Peyer's patch (tissue), 4 donors: ENCODE measurements at places on chromosomes 3 and 15.

DNA sequence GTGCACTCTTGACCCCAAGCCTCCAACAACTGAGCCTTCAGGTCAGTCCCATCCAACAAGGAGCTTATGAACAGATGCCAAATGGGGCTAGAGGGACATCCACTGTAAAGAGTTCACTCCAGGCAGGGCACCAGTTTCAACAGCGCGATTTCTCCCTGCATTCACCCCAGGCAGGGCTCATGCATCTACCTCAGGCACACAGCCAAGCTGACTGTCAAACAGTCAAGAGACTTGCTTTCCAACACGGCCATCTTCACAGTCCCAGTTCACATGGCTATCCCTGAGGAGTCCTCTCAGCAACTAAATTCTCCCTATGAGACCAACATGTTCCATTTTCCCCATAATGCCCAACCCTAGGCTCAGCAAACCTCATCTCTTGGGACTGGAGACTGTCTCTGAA is 17.7 kb downstream of the SLC25A20 start:
- no peak for DNase-seq

DNA sequence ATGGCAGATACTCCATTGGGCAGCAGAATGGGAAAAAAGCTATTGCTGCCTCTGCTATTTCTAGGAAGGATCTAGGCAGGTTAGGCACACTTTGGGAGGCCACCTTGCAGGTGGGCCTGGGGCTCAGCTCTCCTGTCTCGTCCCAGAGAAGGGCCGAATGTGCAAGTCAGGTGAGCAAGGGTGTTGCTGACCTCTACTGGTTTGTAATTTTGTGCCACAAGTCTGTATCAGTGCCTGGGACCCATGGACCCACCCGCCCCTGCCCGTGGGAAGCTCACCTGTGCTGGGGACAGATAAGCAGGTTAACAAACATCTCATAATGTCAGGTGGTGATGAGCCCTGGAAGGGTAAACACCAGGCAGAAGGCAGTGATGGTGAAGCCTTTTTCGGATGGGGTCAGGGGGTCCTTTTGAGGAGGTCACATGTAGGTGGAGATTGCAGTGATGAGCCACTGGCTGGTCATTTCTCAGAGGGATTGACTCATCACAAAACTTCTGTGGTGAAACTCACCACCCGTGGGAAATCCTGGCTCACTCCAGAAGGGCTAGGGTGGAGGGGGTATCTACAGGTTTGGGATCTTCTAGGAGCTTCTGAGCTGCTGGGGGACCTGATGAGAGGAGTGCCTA is 161.3 kb downstream of the KLF13 start:
- no peak for DNase-seq

GRCh38 chr3:119206611-119207511 is 33.5 kb downstream of the UPK1B start:
- no peak for DNase-seq

DNA sequence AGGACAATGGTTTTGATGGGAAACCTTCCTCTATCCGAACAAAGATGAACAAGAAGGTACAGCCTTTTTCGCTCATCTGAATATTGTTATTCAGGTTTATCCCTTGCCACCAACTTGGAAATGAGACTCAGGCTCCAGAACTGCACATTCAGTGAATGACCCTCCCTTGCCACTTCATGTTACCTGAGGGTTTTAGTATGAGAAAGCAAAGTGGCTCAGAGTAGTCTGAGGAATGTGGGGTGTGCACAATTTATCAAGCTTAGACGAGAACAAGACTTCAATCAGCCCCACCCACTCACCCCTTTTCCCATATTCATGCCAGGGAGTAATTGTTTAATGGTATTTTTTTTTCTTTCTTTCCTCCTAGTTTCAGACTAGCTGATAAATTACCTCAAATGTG is 265.3 kb upstream of the POU1F1 start:
- DNase-seq = no peak

DNA sequence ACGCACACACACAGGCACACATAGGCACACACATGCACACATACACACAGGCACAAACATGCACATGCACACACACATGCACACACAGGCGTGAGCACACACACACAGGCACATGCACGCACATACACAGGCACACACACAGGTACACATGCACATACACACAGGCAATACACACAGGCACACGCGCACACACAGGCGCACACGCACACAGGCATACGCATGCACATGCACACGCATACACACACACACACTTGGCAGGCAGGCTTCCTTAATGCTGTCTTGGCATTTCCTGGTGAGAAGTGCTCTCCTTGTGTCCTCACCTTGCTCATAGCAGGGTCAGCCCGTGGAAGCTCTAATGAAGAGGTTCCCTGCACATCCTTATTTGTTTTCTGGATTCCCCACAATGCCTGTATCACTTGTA is 8.4 kb upstream of the SLCO2A1 start:
- DNase-seq = no peak

- no peak for DNase-seq
These were observed 26.4 kb upstream of the KLF13 start for GRCh38 chr15:31300208-31300661.

- DNase-seq = no peak
These were observed 167.6 kb upstream of the ST8SIA2 start for GRCh38 chr15:92226020-92226612.

DNA sequence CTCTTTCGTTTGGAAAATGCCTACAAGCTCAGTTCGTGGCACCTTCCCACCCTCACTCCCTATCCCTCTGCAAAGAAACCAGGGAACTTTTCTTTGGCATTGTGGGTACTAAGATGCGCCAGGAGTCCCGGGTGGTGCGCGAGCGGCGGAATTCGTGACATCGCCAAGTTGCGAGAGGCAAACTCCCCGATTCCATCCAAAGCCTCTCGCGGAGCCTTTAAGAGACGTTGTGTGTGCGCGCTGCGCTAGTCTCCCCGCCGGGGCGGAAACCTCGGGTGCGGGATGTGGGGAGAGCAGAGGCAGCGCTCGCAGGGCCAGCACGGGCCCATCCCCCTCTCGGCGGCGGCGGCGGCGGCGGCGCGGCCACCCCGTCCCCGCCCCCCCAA is 443 bp upstream of the NR2F2 start:
- DNase-seq = no peak

GRCh38 chr3:48026951-48027908 is 11.0 kb upstream of the MAP4 start:
- no peak for DNase-seq

GRCh38 chr3:183253528-183254486 is 754 bp downstream of the B3GNT5 start:
- DNase-seq = peak; percentile 76

- DNase-seq = no peak
These were observed 24.4 kb upstream of the GOLM2 start for GRCh38 chr15:44264148-44264547.

DNA sequence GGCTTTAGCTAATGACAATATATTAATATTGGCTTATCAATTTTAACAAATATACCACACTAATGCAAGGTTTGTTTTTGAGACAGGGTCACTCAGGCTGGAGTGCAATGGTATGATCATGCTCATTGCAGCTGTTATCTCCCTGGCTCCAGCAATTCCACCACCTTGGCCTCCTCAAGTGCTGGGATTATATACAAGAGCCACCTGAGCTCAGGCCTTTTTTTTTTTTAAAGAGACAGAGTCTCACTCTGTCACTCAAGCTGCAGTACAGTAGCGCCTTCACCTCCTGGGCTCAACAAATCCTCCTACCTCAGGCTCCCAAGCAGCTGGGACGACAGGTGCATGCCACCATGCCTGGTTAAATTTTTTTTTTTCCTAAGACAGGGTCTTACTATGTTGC is 11.7 kb downstream of the DLG1 start:
- no peak for DNase-seq

- no peak for DNase-seq
These were observed 10.4 kb downstream of the PPCDC start for GRCh38 chr15:75033809-75034208.

DNA sequence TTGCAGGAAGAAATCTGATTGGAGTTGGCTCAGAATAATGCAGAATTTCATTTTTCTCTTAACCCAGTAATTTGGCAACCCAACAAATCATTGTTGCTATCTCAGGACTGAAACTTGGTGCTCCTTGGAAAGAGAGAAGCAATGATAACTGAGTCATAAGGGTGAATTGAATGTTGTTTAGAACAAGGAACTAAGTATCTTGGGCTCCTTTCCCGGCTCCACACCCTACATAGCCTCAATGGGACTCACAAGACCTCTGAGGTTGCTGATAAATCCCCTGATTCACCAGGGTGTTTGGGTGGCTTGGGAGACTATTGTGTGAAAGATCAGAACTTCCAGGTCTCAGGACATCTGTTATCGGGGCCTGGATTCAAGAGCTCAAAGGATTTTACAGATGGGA is 7.8 kb upstream of the RAB8B start:
- no peak for DNase-seq

GRCh38 chr3:67712259-67712658 is 57.8 kb upstream of the SUCLG2 start:
- DNase-seq = no peak

DNA sequence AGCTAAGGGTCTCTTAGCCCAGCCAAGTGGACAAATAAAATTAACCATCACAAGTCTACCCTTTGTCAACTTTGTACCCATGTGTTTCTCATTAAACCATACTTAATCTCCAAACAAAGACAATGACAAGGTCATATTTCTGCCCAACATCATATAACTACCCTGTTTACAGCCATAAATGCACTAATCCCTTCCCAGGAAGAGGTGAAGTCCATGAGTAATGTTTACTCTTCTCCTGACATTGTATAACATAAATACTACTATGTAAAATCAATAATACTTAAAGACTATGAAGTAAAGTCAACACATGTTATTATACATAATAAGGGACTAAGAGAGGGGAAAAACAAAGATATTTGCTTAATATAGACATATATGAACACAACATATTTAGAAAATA is 38.5 kb upstream of the FAN1 start:
- DNase-seq = no peak

- DNase-seq = no peak
These were observed 24.3 kb downstream of the LMCD1 start for GRCh38 chr3:8525893-8526292.

GRCh38 chr15:85336880-85337279 is 43.5 kb upstream of the AKAP13 start:
- DNase-seq = no peak

GRCh38 chr3:152400887-152401286 is 132.2 kb downstream of the MBNL1 start:
- no peak for DNase-seq

DNA sequence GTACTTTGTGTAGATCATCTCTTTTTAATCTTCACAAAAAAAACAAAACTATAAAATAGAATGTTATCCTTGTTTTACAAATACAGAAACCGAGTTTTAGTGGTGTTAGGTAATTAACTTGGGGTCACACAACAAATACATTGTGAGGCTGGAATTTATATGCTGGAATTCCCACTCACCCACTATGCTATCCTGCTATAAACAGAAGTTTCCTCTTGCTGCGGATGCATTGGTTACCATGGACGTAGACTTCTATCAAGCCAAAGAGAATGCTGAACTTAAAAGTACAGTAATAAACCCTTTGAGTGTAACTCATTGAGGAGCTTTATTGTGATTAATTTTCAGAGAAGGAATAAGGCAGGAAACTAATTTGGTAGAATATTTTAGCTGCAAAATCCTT is 9.2 kb downstream of the SNAP23 start:
- no peak for DNase-seq

GRCh38 chr15:77843546-77843945 is 210.8 kb upstream of the LINGO1 start:
- DNase-seq = no peak

DNA sequence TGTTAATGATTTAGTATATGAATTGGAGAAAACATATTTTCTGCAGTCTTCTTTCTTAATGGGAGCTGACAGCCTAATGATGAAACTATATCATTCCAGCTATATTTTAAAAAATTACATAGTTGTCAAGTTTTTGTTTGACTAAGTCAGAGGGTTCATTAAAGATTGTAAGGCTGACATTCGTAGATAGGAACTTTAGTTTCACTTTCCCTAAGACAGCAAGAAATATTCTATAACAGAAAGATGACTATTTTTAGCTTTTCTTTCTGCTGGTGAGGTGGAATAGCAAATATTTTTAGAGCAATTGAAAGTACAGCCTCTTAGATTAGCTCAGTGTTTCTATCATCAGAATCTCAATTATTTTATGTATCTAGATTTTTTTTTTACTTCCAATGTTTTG is 60.2 kb downstream of the PIAS1 start:
- no peak for DNase-seq

DNA sequence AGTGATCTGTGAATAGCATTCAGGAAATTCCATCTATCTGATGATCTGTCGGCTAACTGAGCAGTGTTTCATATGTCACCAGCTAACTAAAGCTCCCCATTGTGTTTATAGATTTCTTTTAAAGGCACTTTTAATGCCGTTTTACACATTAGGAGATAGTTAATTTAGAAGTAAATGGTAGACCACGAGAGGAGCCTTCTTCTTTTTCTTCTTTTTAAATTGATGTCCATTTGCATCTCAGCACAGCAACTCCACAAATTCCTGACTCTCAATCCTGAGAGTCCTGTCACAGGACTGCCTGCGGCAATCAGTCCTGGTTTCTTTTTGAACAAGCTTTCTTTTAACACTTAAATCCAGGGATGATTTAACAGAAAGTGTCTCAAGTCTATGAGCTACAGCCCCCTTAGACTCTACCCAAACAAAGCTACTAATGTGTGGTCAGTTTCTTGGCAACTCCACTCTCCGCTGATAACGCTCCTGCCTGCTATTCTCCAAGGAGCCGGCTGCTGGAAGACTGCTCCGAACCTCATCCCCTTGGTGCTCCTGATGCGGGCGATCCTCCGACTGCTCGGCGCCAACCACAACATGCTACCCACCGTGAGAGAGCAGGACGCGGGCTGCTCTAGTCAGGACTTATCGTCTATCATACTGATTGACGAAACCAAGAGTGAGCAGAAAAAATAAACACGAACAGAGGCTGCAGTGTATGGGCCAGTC is 421.4 kb downstream of the MECOM start:
- no peak for DNase-seq

DNA sequence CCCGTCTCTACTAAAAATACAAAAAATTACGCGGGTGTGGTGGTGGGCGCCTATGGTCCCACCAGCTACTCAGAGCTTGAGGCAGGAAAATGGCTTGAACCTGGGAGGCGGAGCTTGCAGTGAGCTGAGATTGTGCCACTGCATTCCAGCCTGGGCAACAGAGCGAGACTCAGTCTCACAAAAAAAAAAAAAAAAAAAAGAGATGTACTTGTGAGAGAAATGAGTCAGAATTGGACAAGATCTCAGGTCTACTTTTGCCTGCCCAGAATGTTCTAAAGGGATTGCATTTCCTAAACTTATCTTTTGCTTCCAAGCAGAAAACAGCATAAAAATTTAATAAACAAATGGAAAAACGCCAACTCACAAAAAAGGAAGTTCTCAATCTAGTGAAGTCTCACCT is 167.5 kb downstream of the NR2F2 start:
- DNase-seq = no peak
